ENCODE measurements at places on chromosomes 4 and X.

DNA sequence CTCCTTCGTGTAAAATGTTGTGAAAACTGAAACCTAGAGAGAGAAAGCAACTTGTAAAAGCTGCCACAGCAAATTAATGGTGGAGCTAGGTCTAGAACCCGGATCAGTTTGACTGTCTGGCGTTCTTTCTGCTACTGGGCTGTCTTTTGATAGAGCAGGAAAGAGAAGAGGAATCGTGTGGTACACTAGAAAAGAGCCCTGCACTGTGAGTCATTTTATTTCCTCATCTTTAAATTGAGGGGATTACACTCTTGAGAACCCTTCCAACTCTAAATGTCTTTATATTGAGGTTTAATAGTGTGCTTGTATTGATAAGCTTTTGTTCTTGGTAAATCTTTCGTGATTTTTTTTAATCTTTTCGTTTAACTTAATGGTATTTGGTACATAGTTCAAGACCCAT, 4.3 kb downstream of the WDR44 start:
- no peak for DNase-seq

- DNase-seq = no peak
Measured at GRCh38 chr4:125131891-125132680, 182.7 kb upstream of the FAT4 start.

DNA sequence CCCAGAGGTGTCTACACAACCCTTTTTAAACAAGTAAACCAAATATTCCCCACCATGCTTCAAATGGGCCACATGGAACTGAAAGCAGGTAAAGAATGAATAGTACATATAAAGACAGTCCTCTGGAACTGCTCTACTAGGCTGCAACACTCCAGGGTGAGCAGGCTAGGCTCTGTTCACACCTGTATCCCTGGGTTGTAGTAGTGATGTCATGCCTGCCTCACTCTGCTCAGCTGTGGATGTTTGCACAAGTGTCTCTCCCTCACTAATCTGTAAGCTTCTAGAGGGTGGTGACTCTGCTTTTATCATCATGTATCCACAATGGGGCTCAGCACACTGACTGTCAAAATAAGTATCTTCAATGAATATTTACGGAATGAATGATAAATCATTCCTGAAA, 20.4 kb downstream of the LEF1 start:
- no peak for DNase-seq

GRCh38 chrX:47633689-47634590, 4.2 kb upstream of the CFP start:
- DNase-seq = no peak

DNA sequence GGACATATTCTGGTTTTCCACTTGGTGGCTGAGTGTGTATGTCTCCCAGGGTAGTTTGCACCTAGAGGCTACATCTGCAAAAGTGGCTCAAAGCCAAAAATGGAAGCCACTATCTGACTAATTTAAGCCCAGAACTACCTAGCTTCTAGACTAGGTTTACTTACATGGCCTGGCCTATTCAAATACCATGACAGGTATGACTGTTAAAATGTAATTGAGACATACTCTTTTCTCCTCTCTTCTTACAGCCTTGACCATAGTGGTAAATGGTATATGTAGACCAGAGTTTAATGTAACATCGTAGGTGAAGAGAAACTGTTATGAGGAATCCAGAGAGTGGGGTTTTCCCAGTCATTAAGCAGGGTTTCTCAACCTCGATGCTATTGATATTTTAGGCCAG, 2.6 kb upstream of the TRPC5 start:
- DNase-seq = no peak

DNA sequence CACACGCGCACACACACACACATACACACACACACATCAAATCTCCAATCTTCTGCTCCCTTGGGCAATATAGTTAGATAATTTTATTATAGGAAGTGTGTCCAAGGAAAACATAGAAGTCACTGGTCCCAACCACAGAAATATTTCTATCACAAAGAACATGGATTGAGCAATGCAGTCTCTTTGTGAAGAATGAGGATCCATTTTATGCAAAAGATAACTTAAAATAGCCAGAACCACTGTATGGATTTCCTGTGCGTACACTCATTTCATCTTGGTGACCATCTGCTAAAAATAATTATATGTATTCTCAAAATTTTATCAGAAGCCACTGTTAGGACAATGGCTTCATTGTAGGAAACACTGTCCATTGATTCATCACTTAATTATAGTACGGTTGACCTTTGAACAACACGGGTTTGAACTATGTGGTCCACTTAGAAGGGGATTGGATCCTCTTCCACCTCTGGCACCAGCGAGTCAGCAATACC, 169.6 kb upstream of the MXRA5 start:
- no peak for DNase-seq

- no peak for DNase-seq
Measured at GRCh38 chr4:154067786-154068185, 278.9 kb upstream of the SFRP2 start.

GRCh38 chrX:152573866-152574265, 63.8 kb upstream of the GABRQ start:
- DNase-seq = no peak

DNA sequence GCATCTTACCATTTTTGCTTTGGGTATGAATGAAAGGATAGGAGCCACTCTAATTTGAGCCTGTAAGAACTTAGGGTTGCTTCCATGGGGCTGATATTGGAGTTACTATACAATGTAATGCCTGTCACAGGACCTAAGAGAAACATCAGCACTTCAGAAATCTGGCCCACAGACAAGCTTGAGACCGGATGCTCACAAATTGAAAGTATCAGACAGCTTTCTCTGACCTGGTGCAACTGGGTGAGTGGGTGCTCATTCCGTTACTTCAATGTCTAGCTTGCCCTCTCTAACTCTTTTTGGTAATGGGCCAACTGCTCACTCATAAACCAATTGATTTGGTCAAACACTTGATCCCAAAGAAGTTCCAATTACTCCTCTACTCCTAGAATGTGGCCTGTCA, 62.1 kb downstream of the GPC4 start:
- DNase-seq = no peak

- no peak for DNase-seq
Measured at GRCh38 chrX:53003111-53003510, 44.8 kb upstream of the FAM156A start.
